ENCODE measurements at places on chromosomes 6 and 20.

GRCh38 chr20:59718751-59719150 is 114.4 kb downstream of the PHACTR3 start:
- H3K36me3 ChIP-seq: no peaks in the 10 kb centered on the region
- no peaks in the 10 kb centered on the region for H3K27me3 ChIP-seq
- no peak for DNase-seq
- H3K27ac ChIP-seq: no peak overlapping the region

DNA sequence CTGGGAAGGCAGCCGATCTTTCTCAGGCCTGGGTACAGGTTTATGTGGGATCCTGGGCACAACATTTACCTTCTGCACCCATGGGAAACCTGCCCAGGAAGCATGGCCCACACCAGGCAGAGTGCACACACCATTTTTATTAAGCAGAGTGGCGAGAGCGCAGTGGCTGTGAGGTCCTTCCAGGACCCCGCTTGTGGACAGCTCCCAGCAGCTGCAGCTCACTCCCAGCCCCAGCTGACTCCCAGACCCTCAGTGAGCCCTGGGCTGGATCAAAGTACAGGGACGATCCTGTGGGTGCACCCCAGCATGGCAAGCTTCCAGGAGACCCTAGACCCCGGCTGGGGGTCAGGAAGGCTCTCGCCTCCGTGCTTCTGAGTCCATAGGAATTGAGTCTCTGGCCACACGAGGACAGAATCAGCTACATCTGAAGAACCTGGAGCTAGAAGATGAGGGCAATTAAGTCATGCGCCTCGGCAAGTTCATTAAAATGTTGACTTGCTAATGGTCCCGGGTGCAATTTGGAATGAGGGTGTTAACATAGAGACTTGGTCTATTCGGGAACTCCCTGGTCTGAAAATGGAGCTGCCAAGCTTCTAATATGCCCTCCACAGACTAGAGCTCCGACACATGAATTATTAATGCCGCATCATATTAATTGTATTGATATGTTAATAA is 65.4 kb upstream of the SLCO4A1 start:
- no peaks in the 10 kb centered on the region for H3K36me3 ChIP-seq
- H3K4me3 ChIP-seq: no peak overlapping the region
- no peak overlapping the region for H3K27ac ChIP-seq
- peaks cover 8% of the 10 kb centered on the region for H3K4me1 ChIP-seq
- no peaks in the 10 kb centered on the region for H3K27me3 ChIP-seq

DNA sequence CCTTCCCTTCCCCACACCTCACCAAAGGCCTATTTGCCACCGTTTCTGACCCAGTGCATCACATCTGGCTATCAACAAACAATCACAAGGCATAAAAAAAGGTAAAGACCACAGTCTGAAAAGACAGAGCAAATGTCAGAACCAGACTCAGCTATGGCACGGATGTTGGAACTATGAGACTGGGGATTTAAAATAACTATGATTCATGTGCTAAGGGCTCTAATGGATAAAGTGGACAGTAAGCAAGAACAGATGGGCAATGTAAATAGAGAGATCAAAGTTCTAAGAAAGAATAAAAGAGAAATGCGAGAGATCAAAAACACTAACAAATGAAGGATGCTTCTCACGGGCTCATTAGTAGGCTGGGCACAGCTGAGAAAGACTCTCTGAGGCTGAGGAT is 99.5 kb downstream of the LAMP5 start:
- H3K36me3 ChIP-seq: no peaks in the 10 kb centered on the region
- H3K4me3 ChIP-seq: no peak overlapping the region
- no peak overlapping the region for H3K27ac ChIP-seq
- no peak for DNase-seq

- H3K4me1 ChIP-seq: peaks cover 14% of the 10 kb centered on the region
- H3K4me3 ChIP-seq: no peak overlapping the region
- no peaks in the 10 kb centered on the region for H3K36me3 ChIP-seq
- no peak for DNase-seq
- no peak overlapping the region for H3K27ac ChIP-seq
Observed at GRCh38 chr20:13229538-13229937, 8.5 kb downstream of the ISM1 start.

DNA sequence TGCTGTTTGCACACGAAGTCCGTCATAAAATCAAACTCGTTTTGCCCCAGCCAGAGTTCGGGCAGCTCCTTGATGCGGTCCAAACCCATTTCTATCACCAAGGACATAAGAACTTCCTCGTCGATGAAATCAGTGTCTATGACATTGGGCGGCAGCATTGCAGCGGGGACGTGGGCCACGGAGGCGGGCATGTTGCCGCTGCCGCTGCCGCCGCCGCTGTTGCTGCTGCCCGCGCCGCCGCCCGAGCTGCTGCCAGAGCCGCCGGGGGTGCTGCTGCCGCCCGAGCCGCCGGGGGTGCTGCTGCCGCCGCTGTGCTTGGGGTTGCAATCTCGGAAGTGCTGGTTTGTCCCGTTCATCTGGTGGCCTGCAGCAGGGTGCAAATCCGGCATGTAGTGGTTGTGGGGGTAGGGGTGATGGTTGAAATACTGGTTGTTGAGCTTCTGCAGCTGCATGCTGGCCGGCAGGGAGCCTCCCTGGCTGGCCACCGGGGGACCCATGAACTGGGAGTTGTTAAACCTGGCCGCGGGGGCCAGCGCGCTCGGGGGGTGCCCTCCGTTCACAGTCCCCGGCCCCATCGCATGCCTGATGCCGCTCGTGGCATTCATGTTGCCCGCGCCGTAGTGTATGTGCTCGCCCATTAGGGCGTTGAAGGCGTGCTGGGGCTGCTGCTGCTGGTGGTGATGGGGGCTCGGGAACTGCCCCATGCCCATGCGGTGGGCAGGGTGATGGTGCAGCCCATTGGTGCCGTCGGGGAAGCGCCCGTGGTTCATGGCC is 1.1 kb downstream of the CITED2 start:
- peak overlapping the region; percentile 91 for H3K4me3 ChIP-seq
- H3K4me1 ChIP-seq: peaks cover 42% of the 10 kb centered on the region
- H3K36me3 ChIP-seq: 0 out of 2 replicates have a peak, but pooled peaks cover 4% of the 10 kb centered on the region

DNA sequence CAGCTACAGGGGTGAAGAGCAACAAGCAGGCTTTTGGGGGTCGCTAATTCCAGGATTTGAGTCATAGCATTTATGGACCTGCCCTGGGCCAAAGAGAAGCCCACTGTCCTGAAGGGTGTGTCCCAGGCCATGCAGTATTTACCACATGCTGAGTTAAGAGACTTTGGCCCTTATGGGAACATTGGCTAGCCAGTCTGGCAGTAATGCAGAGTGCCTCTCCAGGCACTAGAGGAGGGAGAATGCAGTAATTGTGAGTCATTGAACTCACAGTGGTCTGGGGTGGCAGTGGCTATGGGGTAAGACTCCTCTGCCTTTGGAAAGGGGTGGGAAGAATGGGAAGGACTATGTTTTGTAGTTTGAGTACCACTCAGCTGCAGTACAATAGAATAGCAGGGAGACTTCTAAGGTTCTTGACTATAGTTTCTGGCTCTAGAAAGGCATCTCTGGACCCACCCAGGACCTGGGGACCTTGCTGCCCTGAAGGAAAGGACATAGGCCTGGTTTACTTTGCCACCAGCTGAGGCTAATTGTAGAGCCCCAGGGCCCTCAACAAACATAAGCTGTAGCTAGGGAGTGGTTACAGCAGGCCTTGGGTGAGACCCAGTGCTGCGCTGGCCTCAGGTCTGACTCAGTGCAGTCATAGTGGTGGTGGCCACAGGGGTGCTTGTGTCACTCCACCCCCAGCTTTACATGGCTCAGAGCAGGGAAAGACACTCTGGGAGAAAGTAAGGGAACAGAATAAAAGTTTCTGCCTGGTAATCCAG is 520.9 kb downstream of the HTR1B start:
- H3K4me3 ChIP-seq: no peak overlapping the region
- H3K4me1 ChIP-seq: no peaks in the 10 kb centered on the region
- H3K27ac ChIP-seq: no peak overlapping the region
- no peak for DNase-seq

- no peaks in the 10 kb centered on the region for H3K4me1 ChIP-seq
- H3K27ac ChIP-seq: no peak overlapping the region
Observed at GRCh38 chr20:57047281-57048026, 219.0 kb downstream of the BMP7 start.

- no peaks in the 10 kb centered on the region for H3K4me1 ChIP-seq
- H3K36me3 ChIP-seq: peaks cover 62% of the 10 kb centered on the region
- DNase-seq: no peak
- peak overlapping the region; percentile 42 for H3K27ac ChIP-seq
- H3K27me3 ChIP-seq: no peaks in the 10 kb centered on the region
- no peak overlapping the region for H3K4me3 ChIP-seq
Observed at GRCh38 chr6:158787395-158787794, 31.8 kb downstream of the EZR start.

GRCh38 chr6:148068437-148069061 is 274.1 kb upstream of the SASH1 start:
- H3K27ac ChIP-seq: no peak overlapping the region
- H3K36me3 ChIP-seq: no peaks in the 10 kb centered on the region
- no peaks in the 10 kb centered on the region for H3K27me3 ChIP-seq

- H3K4me1 ChIP-seq: peaks cover 29% of the 10 kb centered on the region
- H3K36me3 ChIP-seq: no peaks in the 10 kb centered on the region
- H3K4me3 ChIP-seq: no peak overlapping the region
- H3K27me3 ChIP-seq: no peaks in the 10 kb centered on the region
- no peak for DNase-seq
Observed at GRCh38 chr6:163570579-163571231, 156.2 kb downstream of the QKI start.

DNA sequence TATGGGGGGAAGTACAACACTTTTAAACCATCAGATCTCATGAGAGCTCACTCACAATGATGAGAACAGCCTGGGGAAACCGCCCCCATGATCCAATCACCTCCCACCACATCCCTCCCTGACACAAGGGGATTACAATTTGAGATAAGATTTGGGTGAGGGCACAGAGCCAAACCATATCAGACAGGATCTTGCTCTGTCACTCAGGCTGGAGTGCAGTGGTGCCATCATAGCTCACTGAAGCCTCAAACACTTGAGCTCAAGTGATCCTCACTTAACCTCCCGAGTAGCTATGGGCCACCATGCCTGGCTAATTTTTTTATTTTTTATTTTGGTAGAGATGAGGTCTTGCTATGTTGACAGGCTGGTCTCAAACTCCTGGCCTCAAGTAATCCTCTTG is 5.1 kb upstream of the IYD start:
- no peaks in the 10 kb centered on the region for H3K27me3 ChIP-seq
- H3K4me3 ChIP-seq: no peak overlapping the region
- DNase-seq: no peak

DNA sequence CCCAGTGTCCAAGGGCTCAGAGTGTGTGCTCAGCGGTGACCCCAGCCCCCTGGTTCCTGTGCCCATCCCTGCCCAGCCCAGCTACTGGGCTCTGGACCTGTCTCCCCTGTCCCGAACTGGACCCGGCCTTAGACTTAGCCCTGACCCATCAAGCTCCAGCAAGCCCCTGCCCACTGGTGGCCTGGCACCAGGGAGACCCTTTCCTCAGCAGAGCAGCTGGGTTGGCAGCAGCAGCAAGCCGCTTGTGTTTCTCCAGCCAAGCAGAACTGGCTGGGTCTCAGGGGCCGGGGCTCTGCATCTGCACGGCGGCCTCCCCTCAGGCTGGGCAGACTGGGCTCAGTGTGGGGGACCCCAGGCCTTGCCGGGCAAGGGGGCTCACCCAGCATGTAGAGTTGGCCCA is 801 bp downstream of the SPDEF start:
- no peaks in the 10 kb centered on the region for H3K27me3 ChIP-seq
- H3K4me3 ChIP-seq: no peak overlapping the region
- H3K27ac ChIP-seq: no peak overlapping the region
- no peak for DNase-seq

DNA sequence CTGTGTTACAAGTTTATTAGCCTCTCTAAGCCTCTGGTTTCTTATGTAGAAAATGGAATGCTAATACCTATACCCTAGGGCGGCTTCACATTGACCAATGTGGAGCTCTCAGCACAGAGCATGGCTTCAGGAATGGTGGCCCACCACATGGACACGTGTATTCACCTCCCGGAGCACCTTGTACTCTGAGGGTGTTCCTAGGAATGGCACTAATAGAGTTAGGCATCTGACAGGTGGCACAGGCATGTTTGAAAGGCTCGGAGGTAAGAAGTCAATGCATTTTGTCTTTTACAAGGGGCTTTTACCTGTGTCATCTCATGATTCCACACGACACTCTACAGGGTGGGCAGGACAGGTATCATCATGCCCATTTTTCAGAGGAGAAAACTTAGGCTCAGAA is 5.3 kb upstream of the TGM3 start:
- no peak overlapping the region for H3K4me3 ChIP-seq
- no peak for DNase-seq
- H3K36me3 ChIP-seq: no peaks in the 10 kb centered on the region
- no peaks in the 10 kb centered on the region for H3K4me1 ChIP-seq
- H3K27ac ChIP-seq: no peak overlapping the region

- no peaks in the 10 kb centered on the region for H3K4me1 ChIP-seq
- DNase-seq: no peak
- H3K27ac ChIP-seq: no peak overlapping the region
- H3K4me3 ChIP-seq: no peak overlapping the region
- H3K36me3 ChIP-seq: no peaks in the 10 kb centered on the region
- no peaks in the 10 kb centered on the region for H3K27me3 ChIP-seq
Observed at GRCh38 chr6:156616495-156616894, 160.7 kb upstream of the ARID1B start.

DNA sequence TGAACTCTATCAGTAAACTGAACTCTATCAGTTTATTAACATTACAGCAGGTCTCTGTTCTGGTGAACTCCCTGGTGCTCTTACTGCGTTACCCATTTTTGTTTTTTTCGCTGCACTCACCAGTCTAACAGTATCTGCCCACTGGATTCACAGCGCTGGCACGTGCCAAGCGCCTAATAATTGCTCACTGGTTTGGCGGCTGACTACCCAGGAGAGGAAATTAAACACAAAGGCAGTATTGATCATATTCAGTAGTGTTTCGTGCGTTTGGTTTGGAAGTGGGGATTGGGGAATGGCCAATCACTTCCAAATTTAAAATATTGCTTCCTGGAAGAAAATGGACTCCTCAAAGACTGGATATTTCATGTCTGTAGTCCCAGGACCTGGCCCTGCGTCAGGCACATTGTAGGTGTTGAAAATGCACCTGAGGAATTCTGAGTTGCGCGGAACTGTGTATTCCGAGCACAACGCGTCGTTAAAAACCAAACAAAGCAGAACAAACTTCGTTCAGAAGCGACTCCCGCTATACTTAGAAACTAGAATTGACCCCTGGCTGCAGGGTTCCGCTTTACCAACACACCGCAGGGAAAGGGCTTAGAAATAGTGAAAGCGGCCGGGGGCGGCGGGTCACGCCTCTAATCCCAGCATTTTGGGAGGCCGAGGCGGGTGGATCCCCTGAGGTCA is 1.1 kb upstream of the RPS12 start:
- peaks cover 35% of the 10 kb centered on the region for H3K36me3 ChIP-seq
- H3K4me3 ChIP-seq: peak overlapping the region; percentile 79
- peak; percentile 60 for DNase-seq

All from GM23338 (cell line).